ENCODE measurements at places on chromosomes 12 and 14.

DNA sequence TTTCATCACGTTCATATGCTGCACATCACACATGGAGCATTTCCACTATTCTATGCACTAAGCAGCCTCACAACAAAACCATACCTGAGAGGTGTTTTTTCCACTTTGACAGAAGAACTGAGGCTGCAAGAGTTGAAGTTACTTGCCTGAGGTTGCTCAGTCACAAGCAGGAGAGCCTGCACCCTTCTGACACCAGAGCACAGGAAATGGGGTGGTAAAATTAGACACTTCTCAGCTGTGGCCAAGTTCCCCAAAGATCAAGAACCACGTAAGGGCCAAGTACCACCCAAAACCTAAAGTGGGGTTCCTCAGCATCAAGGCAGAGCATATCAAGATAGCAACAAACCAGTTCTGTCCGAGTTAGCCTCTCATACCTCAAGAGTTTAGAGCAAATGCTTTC lies 185.8 kb downstream of the CAPZA3 start:
- DNase-seq, result no peak

GRCh38 chr12:24191117-24191516 lies 241.6 kb upstream of the SOX5 start:
- DNase-seq, result no peak

DNA sequence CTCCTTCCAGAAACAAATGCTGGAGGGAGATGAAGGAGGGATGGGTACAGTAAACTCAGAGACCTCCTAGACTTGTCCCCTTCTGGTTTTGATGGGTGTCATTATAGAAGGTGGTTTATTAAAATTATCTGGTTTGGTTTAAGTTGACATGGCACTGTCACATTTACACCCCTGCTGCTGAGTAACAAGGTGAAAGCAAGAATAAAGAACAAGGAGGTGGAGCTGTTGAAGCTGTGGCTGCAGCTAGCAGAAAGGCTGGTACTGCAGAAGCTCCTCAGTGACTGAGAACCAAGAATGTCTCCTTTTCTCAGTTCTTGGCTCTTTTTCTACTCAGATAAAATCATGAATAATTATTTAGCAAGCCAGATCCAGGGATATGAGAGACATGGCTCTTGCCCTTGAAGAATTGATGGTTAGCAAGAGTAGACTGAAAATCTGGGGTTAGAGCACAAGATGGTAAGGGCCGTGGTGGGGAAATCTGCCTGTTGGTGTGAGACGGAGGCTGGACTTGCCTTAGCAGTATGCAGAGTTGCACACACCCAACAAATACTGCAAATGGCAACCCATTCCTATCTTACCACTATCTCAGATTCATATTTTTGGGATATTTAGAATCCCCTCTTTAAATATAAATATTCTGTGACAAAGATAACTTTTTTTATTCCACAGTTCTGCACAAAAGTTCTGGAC lies at the start of gene GZMH:
GZMH (minus strand) TSS at position 31 of the 690 bp plus-strand sequence. CDS start 72 bp downstream, outside the sequence.
- no peak for DNase-seq

DNA sequence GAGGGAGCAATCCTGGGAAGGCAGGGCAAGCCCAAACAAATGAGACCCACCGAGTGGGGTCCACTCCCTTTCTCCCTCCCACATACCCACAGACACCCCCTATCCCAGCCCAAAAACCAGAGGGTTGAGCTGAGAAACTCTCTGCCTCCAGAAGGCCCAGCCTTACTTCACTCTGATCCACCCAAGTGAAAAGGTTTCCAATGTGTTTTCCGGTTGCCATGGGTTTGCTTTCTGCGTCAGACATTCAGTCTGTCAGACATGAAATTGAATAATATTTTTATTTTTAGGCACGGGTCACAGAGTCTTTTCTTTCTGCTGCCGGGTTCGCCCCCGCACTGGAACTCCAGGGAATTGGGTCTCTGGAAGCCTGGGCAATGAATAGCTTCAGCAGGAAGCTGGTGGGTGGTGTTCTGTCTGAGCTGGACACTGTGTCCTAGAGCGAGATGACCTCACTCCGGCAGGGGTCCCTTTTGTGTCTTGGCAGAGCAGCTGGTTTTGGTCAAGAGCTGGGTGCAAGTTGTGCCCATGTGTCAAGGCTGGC lies 69.8 kb upstream of the CLMN start:
- no peak for DNase-seq

- DNase-seq, result no peak
These were observed 996 bp downstream of the SLC41A2 start for GRCh38 chr12:104956870-104957718.

DNA sequence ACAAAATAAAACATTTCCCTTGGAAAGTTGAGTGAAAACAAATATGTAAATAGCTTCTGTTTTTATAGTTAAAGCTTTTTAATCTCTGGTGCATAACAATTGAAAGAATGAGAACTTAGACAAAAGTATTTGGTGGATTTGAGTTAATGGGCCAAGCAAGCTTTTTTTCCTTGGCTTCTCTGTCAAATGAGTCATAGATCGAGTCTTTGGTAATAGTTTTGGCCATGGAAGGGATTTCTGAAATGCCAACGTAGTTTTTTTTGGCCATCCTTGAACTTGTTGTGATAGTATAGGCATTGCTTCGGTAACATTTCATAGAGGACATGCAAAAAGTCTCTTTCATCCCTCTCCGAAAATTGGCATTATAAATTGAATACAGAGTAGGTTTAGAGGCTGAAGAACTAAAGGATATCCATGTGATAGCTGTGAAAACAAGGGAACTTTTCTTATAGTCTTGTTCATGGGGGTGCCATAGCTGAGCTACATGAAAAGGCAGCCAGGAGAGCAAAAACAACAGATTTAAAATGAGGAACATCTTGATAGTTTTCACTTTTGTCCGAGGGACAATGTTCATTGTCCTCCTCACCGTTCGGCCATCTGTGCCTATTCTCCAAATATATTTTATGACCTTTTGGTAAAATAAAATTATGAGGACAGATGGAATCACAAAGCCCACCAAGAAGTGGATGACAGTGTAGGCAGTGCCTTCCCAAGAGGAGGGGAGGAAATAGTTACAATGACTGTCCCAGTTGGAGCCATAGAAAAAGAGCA lies 34.7 kb downstream of the GPR19 start:
- DNase-seq, result no peak

- DNase-seq, result no peak
These were observed 18.3 kb upstream of the VASH1 start for GRCh38 chr14:76742966-76743365.

DNA sequence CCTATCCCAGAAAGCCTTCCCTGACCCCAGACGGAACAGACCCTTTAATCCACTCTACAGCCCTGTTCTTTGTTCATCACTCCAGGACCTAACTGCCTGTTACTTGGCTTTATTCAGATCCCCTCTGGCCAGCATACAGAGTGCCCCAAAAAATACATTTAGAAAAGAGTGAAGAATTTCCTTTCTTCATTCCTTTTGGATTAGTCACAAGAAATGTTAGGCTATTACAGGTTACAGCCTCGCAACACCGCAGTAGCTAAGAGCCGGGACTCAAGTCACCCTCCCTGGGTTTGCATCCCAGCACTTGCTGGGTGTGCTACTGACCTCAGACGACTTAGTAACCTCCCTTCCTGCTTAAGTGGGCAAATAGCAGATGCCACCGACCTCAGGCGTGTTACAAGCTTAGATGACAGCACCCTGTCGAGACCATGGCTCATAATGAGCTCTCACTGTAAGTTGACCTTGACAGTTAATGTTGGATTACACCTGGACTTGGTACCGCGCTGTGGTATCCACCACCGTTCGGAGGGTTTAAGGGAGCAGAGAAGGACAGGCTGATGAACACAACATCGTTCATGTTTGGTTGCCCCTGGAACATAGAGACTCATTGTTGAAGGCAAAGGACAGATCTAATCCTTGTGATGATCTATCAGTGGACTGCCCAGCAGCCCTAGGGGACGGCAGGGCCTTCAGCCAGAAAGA lies 12.9 kb downstream of the GLRX5 start:
- DNase-seq, result no peak

DNA sequence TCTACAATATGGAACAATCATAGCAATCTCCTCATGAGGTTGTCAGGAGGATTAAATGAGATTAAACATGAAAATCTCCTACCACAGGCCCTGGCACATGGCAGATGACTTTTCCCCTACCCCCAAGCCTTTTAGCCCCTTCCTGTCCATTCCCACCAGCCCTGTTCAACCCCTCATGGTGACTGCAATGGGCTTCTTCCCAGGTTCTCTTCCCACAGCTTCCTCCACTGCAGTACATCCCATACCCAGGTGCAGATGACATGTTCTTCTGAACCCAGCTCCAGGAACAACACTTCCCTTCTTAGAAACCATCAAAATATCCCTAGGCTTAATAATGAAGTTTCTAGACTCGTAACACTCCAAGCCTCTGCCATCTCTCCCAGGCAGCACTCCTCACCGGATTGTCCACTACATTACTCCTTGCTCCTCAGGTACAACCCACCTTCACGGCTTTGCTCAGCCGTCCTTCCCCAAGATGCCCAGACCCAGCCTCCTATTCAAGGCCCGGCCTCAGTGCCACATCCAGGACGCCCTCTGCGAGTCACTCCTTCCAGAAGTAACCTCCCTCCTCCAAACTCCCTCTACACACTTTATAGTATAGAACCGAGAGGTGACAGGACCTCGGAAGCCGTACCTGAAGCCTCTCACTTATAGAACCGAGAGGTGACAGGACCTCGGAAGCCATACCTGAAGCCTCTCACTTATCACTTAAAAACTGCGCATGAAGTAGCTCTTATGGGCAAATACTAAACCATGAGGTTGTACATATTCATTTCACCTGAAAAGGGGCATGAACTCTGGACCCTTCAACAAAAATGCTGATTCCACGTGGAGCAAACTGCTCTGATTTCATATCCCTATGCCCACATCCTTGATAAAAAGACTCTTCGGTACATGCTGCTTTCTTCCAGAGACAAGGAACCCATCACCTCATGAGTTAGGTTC lies 1.5 kb downstream of the CRACR2A start:
- no peak for DNase-seq

- no peak for DNase-seq
These were observed 141.3 kb upstream of the RASSF8 start for GRCh38 chr12:25817166-25817565.

All from Ammon's horn (tissue), 1 donor.